ENCODE measurements at places on chromosomes 7 and 10.

DNA sequence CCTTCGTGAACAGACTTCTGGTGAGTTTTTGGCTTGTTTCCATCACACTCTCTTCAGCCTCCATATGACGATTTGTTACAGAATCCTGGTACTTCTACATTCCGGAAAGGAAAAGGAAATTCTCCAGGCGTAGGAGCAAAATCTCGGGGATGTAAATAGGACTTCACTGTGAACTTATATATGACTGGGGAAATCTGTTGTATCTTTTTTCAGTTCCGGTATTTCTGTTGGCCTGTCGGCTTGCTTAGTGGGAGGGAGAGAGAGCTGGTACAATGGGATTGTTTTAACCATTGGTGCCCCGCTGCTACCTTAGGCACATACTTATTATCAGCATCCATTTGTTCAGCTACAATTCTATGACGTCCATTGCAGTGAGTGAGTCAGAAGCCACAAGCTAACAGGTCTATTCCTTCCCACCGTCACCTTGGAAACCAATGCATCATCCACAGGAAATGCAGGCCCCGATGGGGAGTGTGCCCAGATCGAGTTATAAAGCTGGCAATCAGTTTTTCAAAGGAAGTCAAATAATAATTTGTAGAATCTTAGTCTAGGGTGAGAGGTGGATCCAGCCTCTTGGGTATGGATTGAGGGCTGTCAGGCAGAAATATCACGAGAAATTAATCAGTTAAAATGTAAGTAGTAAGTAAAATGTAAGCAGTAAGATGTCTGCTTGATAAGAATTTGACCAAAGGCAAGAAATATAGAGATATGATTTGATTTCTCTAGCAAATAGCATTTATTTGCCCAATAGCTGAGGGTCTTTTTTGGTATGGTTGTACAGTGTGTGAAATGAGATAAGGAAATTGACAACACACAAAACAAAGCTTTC lies 92.0 kb upstream of the MKLN1 start:
- DNase-seq: peak; percentile 86

- peak; percentile 34 for DNase-seq
Observed at GRCh38 chr10:70169649-70170364, 507 bp downstream of the SAR1A start.

GRCh38 chr10:63929831-63930467 lies 408.7 kb downstream of the REEP3 start:
- no peak for DNase-seq

GRCh38 chr10:26524161-26524896 lies 86.2 kb downstream of the APBB1IP start:
- no peak for DNase-seq

- DNase-seq: no peak
Observed at GRCh38 chr10:102994531-102995295, 76.6 kb downstream of the CNNM2 start.

DNA sequence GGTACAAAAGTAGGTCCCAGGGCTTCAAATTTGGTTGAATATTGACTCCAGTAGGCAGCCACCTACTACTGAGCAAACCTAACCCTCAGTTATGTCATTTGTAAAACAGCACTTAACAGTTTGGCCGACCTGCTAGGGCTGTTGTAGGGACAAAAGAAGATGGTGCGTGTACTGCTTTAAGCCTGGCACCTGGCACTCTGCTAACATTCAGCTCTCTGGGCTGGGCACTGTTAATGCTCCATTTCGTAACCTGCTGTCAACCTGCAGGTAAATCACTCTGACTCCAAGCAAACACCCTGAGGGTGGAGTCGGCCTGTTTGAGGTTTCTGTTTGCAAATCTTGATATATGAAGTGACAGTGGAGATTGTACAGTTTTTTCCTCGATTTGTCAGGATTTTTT lies 7.2 kb downstream of the ZKSCAN1 start:
- DNase-seq: no peak

DNA sequence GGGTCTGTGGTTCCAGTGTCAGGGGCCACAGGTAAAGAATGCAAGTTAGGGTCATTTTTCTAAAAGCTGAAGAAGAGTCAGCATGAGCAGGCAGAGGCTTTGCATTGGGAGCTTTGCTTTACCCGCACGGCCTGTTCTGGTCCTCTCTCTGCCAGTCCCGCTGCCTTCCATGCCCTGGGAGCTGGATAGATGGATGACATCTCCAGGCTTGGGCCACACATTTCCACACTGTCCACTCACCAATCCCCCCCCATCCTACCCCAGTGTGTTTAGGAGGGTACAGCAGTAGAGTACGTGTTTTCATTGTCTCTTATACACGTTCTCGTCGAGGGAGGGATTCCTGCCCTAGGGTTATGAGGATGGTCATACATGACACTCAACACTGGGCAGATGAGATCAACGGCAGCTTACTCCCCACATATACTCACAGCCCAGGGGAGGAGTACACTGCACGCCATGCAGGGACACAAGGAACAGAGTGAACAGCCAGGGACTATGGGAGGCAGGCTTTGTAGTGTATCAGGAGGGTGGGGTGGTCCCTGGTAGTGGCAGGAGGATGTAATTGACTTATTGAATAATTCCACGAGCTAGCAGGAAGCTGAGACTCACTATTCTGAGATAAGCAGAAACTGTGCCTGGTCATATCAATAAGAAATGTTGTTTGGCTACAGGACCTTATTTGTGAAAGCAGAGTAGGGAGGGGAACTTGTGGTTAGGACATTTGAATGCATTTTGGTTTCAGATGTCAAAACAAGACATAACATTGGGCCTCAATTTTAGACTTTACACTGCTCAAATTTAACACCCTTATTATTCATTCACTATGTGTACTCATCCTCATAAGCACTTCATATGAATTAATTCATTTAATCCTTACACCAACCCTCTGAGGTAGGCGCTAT lies 36.6 kb downstream of the PLPP4 start:
- no peak for DNase-seq
